ENCODE measurements at places on chromosomes 1 and 21.

DNA sequence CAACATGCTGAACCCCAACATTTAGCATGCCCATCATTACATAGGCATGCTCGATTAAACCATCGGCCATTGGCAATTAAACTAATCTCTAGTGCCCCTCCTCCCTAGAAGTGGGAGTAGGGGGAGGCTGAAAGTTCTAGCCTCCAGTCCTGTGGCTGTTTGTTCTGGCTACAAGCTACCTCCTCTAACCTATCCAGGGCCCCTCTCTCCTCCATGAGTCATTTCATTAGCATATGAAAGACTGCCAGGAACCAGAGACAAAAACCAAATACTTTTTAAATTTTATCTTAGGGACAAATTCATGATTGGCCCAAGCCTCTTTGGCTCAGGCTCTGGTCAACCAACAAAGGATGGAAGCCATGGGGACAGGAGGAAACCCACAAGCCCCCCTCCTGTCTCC lies 231.1 kb downstream of the CACNA1E start:
- DNase-seq: no peak

DNA sequence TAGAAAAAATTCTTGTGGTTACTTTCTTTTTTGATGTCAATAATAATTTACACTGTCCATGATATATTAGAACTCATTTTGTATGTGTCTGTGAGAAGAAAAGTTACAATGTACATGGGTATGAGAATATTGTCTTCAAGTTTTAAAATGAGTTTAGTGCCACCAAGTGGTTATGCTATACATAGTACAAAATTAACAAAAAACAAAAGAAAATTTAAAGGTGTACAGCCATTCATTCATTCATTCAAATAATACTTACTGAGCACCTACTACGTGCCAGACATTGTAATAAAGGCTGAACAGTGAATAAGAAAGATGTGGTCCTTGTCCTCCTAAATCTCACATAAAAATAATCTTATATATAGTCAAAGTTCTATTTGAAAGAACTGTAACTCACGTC lies 27.7 kb downstream of the UCHL5 start:
- DNase-seq: no peak

DNA sequence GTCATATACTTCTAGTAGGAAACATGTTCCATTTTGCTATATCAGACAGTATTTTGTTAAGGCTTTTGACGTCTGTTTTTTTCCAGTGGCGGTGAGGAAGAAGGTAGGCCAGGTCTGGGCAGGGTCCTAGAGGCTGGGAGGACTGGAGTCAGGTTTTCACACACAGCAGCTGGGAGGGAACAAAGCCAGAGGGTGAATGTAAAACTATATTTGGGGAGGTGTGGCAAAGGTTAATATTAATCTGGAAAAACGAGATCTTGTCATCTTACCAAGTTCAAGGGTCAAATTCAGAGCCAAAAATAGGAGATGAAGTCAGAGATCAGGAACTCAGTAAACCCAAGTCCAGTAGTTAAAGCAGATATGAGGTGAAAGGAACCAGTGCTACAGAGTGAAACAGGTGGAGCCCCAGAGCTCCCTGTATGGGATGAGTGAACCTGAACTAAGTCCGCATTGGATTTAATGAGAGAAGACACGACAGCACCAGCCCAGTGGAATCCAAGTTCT lies 10.7 kb upstream of the OTUD7B start:
- no peak for DNase-seq

DNA sequence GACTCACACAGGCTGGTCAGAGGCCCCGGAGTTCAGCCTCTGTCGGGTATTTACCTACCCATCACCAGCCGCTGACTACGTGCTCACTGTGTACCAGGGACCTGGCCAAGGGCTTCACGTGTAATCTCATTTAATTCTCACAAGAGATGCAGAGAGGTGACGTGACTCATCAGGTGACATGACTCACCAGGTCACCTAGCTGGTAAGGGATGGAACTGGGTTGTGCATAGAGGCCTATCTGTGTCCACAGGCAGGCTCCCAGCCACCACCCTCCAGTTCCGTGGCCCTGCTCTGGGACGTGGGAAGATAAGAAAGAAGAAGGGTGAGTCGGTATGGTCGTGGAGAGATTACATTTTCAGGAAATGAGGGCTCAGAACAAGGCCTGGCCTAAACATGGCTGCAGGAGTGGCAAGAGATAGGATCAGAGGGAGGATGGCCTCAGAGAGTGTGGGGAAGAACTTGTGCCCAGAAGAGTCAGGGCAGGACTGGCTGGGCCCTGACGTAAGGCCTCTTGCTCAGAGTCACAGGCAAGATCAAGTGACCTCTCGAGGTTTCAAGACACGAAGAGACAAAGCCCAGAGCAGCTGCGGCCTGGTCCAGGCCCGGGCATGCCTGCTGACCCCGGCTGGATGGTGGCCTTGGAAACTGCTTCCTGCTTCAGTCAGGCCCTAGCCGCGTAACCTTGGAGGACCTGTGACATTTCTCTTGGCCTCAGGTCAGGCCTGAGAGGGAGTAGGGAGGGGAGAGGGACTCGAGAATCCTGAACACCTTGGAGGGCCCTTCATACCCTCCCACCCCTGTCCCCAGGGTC lies 52.7 kb upstream of the WASF2 start:
- DNase-seq: peak; percentile 69

DNA sequence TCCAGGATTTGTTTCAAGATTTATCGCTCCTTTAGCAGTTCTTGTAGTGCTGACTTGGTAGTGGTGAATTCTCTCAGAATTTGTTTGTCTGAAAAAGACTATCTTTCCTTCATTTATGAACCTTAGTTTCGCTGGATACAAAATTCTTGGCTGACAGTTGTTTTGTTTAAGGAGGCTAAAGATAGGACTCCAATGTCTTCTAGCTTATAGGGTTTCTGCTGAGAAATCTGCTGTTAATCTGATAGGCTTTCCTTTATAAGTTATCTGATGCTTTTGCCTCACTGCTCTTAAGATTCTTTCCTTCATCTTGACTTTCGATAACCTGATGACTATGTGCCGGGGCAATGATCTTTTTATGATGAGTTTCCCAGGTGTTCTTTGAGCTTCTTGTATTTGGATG lies 28.9 kb downstream of the RPAP2 start:
- no peak for DNase-seq

DNA sequence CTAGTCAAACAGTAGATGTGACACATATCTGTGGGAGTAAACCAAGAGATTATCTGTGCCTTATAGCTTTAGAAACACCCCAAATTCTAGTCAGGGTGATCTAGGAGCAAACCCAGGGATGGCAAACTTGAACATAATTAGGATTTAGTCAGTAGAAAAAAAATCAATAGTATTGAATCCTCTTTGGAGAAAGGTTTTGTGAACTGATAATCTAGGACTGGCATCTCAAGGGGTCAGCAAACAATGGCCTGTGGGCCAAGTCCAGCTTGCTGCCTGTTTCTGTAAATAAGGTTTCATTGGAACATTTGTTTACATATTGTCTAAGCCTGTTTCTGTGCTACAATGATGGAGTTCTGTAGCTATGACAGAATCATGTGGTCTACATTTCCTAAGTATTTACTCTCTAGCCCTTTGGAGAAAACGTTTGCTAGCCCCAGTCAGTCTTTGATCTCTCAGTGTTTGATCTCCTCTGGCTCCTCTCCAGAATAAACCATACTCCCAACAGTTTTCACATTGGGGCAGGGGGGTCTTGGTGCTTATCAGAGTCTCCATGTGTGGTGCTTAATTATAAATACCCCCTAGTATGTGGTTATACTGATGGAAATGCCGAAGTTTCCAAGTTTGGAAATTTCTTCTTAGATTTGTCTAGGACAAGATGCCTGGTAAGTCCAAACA lies 385.8 kb downstream of the NTNG1 start:
- no peak for DNase-seq

GRCh38 chr1:10975567-10976326 lies 36.7 kb upstream of the TARDBP start:
- peak; percentile 48 for DNase-seq

DNA sequence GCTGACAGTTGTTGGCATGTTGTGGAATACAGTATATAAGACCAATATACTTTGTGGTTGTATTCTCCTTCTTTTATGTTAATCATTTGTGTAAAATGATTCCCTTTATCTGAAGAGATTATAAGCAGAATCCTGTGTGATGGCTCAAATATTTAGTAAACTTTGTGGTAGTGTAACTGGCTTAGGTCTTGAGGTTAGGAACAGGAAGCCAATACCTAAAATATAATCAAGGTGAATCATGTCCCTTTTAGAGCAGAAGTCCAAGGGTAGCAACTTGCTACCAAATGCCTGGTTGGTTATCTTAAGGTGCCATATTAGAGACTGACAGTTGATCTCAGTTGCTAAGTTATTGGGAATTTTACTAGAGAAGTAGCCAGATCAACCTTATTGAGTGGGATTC lies 398.5 kb upstream of the ADAMTS5 start:
- no peak for DNase-seq

- no peak for DNase-seq
Measured at GRCh38 chr1:203632941-203633340, 6.3 kb downstream of the ATP2B4 start.

DNA sequence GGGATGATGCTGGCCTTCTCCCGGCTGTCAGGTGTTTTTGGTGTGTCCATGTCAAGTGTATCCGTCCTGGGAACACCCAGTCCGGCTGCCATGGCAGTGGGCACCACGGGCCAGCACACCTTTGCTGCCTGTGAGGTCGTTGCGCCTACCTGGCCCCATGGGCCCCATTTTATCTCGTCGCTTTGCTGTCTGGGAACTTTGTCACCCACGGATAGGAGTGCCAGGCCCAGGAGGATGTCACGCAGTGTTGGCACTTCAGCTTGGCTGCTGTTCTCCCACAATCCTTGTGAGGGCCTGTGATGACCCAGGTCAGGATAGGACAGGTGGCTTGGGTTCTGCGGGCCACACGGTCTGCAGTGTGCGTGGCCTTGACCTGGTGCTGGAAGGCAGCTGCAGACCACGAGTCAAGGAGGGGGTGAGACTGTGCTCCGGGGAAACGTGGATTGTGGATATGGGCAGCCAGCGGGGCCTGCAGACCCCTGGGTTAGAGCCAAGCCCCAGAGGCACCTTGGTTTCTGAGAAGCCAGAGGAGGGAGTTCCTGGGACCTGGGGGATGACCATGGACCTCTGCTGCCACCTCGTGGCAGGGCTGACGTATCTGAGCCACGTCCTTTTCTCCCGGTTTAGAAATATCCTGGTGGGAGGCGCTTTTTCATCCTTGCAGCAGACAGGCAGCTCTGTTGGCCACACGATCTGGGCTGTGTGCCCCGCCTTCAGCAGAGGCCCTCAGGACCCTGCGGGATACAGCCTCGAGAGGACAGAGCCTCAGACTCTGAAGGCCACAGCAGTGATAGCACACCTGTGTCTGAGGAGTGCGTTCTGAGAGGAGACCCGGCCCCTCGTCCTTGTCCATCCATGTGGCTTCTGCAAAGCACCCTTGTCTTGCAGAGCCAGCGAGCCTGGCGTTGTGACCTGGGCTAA lies 161.1 kb upstream of the COL6A1 start:
- DNase-seq: peak; percentile 81

DNA sequence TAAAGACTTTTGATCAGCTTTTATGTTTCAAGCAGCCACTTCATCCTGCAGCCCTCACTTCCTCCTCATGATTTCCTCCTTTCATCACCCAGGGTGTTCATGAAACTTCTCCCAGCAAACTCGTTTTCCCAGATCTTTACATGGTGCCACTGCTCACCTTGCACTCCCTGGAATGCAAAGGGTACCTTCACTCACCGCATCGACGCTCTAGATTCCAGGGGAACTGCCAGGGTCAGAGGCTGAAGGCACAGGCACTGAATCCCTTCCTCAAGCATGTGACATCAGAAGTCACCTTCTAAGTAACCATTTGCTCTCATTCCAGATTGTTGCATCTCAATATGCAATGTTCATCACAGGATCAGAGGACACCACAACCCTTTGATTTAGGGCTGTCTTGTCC lies 82.8 kb downstream of the PRKAB2 start:
- no peak for DNase-seq

DNA sequence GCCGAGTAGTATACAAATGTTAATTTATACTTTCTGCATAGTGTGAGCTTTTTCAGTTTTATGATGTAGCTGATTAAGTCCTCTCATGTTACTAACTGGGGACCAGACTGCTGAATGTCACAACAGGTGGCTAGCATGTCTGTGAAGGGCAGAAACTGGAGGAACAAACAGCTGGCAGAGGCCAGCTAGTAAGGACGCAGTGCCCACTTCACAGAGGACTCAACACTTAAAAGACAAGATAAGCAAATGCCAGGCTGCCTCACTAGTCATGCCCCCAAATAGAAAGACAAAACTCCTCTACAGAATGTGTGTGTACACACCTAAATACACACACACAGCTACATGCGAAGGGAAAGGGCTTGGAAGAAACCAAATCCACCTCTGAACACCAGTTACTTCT lies 73.8 kb upstream of the ZNF678 start:
- no peak for DNase-seq

DNA sequence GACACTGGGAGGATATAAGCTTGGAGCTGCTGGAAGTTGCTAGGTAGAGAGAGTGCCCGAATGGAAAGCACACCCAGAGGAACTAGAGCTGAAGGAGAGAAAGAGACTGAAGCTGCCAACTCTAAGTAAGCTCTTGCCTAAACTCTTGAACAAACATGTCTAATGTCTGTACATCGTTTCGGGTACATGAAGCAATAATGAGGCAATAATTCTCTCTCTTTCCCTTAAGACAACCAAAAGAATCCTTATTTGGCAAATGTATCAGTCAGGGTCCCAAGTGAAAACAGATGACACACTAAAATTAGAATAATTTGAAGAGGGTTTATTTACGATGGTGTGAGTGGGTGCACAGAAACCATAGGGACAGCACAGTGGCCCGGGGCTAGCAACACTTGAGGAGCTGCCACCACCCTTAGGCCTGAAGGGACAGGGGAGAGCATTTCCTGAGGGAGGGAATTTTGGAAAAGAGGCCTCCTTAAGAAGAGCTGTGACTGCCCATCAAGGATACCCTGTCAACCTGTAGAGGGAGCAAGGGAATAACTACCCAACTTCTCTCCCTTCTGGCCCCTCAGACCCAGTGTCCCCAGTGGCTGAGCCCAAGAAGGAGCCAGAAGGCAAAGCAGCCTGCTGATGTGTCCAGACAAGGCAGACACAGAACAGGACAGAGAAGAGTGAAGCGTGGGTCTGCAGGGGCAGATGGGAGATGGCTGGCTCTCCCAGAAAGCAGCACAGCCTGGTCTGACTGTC lies 36.1 kb upstream of the KHDRBS1 start:
- DNase-seq: no peak

DNA sequence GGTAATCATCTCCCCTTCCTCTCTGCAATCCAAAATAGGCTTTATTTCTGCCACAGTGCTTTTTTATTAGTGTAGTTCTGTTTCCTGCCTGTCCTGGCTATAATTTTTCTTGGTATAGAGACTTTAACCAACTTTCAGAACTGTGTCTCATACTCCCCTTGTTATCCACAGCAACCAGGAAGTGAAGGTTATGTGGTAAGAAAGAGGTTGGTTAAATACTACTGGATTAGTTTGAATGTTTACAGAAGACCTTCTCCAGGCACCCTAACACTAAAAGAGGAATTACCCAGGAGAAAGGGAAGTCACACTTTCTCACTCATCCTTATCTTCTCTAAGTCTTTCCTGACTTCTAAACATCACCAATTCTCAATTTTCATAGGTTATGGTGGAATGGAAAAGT lies 17.8 kb upstream of the TNFSF4 start:
- DNase-seq: no peak

- DNase-seq: no peak
Measured at GRCh38 chr1:41803656-41804055, 115.1 kb downstream of the HIVEP3 start.
